ENCODE measurements at places on chromosomes 16 and 17.

- DNase-seq: no peak
Measured at GRCh38 chr17:75486151-75486550, 29.2 kb downstream of the CASKIN2 start.

DNA sequence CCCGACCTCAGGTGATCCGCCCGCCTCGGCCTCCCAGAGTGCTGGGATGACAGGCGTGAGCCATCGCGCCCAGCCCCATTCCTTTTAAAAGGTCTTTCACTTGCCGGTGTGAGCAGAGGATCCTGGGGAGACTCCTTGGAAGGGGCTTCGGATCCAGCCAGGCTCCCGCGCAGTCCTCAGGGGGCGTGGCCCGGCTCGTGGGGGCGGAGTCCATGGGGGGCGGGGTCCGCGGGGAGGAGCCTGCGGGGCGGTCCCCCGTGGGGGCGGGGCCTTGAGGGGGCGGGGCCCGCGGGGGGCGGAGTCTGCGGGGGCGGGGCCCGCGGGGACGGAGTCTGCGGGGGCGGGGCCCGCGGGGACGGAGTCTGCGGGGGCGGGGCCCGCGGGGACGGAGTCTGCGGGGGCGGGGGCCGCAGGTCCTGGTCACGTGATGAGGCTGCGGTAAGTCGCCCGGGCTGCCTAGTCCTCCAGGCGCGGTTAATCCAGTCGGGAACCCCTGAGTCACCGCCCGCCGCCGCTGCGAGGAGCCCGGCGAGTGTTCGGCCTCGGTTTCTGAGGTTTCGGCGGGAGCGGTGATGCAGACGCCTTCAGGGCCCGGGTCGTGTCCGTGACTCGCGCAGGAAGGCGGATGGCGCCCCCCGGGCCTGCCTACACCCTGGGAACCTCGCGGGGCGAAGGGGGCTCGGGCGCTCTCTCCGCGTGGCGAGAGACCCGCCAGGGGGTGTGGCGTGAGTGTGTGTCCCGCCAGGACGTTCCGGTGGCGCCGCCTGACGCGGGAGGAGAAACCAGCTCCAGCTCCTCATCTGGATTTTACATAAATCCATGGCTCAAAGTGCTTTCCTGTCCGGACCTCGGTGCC, 23.6 kb upstream of the ABR start:
- DNase-seq: peak; percentile 88

- DNase-seq: no peak
Measured at GRCh38 chr17:29918016-29918415, 12.0 kb downstream of the SSH2 start.

DNA sequence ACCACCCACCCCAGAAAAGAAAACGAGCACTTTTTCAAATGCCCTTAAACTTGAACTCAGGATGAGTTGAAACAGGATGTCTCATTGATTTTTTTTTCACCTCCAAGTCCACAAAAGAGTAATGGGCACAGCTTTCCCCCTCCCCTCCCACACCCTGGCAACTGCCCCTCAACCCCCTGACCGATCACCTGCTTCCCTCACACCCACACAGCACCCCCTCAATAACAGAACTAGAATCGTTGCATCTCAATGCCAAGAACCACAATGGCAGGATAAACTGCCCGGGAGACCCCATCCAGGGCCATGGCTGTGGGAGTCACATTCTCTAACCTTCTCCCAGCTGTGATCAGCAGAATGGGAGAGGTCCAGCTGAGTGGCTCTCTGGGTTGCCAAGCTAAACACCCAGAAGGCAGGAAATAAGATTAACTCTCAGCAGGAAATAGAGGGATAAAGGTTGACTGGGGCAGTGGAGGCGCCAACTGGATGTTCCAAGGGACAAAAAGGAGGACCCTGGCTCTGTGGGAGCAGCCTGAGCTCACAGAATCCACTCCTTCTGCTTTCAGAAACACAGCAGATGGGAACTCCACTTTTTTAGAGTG, 128.0 kb upstream of the SDK2 start:
- DNase-seq: no peak

DNA sequence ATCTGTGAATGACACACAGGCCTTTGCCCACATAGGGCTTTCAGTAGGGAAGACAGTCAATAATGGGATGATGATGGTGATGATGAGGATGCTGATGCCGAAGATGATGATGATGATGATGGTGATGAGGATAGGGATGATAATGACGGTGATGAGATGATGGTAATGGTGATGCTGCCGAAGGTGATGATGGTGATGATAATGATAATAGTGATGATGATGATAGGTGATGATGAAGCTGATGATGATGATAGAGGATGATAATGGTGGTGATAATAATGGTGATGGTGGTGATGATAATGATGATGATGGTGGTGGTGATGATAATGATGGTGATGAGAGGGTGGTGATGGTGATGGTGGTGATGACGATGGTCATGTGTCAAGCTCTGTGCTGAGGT, 12.9 kb downstream of the FOXL1 start:
- no peak for DNase-seq

DNA sequence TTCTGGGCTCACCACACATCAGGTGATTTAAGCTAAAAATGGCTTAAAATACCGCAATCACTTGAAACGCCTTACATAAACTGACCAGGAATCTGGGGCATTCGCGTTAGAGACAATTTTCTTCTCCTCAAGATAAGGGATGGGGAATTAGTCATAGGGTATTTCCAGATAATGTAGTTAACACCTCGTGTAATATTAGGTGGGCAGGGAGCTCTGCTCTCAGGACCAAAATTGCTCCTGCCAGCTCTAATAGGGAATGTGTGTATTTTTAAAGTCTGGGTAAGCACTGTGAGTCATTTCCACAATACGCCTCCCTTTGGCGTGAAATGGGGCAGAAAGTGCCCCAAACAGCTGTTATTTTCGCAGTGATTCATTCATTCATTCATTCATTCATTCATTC, 408.6 kb downstream of the MAF start:
- DNase-seq: no peak

DNA sequence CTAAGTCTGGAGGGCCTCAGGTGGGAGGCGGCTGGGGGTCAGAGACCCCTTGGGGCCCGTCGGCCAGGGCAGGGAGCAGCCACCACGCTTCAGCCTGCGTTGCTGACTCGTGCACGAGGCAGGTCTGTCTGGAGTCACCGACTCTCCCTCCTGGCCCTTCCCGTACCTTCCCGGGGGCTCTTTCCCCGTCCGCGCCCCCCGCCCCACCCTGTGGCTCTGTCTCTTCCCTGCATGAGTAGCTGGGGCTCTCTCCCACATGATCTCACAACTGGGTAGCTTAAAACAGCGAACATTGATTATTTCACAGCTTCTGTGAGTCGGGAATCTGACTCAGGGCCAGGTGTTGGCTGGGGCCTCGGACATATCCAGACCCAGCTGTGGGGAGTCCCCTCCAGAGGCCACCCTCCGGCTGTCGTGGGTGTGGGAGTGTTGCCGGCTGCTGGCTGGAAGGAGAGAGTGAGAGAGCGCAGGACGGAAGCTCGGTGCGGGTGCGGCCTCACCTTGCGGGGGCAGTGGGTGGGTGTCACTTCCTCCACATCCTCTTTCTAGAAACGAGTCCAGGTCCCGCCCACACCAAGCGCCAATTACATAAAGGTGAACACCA, 17.3 kb downstream of the BAHCC1 start:
- DNase-seq: no peak

DNA sequence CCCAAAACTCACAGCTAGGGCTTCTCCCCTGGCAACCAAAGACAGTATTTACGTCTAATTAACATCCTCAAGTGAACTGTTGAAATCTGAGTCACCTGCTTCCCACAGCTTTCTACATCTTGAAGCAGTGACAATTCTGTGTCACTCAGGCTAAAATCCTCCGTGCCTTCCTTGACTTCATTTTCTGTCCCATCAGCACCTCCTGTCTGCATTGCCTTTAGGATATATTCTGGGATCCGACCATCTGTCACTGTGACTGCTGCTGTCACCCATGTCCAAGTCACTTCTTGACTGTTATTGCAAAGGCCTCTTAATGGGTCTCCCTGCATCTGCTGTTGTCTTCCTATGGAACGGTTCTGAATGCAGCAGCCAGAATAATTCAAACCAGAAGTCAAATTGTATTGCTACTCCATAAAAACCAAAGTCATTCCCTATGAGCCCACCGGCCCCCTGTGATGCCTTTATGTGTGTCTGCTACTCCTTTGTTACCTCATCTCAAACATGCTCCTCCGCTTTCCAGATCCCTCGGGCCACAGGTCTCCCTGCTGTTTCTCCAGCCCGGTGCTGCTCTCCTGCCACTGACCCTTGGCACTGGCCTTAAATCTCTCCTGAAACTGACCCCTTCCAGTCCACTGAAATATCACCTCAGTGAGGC, 56.9 kb downstream of the WWP2 start:
- DNase-seq: no peak

DNA sequence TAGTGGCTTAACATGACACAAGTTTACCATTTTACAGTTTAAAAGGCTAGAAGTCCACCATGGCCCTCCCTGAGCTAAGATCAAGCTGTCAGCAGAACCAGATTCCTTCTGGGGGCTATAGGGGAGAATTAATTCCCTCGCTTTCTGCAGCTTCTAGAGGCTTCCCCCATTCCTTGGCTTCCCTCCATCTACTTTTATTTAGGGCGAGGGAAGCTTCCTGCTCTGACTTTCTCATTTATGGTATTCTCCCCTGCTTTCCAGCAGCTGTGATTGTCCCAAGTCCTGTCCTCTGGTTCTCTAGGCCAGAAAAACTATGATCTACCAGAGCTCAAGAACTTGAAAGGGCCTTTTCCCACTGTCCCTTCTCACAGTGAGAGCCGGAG, 4.3 kb downstream of the CETP start:
- DNase-seq: no peak

- no peak for DNase-seq
Measured at GRCh38 chr16:8087597-8088289, 502.6 kb downstream of the TMEM114 start.

DNA sequence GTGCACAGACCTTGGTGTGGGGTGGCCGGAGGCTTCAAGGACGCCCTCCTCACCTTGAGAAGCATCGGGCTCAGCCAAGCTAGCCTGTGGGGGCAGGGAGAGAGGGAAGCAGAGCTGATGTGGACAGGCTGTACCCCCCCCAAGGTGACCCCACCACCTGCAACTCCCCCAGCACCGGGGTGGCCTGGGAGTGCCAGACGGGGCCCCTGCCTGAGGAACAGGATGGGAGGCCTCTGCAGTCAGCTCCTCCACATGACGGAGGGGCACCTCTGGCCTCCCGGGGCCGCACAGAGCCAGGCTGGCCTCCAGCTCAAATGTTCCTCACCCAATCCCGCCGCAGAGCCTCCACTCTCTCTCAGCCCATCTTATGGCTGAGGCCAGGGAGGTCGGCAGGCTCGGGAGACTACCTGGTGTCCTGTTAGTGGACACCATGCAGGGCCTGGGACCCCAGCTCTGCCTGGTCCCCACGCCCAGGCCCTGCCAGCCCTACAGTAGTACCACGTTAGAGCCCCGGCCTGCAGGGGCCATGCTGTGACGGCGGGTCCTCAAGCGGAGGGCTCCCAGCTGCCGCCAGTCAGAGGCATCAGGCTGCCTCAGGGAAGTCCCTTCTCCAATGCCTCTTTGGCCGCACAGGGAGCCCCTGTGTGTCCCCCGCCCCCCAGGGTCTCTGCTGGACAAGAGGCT, 19.4 kb upstream of the SLC38A10 start:
- no peak for DNase-seq

All from germinal center (tissue), 1 donor.